Fibroblast of the aortic adventitia (primary cell): ENCODE measurements at places on chromosomes 5 and 9. TPM values are rescaled to one million over a fixed set of nuclear protein-coding genes. Genes with fewer than 3 reads are reported as not detected.

DNA sequence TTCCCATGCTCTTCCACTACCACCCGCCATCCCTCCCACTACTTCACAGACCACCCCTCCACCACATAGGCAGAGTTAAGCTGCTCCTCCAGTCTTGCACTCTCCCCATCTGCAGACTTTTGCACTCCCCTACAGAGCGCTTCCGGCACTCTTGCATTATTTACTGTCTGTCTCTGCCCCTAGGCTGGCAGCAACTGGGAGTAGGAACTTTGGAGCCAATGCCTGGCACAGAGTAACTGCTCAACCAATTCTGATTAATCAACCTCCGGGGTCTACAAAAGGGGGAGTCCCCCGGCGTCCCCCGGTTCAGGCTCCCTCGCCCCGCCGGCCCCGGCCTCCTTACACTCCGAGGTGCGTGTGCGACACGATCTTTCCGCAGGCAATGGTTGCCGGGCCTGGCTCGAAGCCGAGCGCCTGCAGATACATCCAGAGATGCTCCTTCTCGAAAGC is 498 bp downstream of the HAUS6 start:
- DNase-seq = no peak

The FAM221B gene
- total RNA-seq = not detected in 2 replicates

GRCh38 chr5:109511980-109512734 is 102.4 kb upstream of the PJA2 start:
- no peak for DNase-seq

DNA sequence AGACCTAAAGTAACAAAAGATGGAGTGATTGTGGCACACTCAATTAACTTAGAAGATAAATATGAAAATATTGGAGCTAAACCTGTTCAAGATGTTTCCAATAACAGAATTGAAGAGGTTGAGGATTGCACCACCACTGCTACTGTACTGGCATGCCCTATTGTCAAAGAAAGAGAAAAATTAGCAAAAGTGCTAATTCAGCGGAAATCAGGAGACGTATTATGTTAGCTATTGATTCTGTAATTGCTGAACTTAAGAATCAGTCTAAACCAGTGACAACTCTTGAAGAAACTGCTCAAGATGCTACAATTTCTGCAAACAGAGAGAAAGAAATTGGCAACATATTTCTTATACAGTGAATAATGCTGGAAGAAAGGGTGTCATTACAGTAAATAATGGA is 754.4 kb downstream of the CDH18 start:
- no peak for DNase-seq

DNA sequence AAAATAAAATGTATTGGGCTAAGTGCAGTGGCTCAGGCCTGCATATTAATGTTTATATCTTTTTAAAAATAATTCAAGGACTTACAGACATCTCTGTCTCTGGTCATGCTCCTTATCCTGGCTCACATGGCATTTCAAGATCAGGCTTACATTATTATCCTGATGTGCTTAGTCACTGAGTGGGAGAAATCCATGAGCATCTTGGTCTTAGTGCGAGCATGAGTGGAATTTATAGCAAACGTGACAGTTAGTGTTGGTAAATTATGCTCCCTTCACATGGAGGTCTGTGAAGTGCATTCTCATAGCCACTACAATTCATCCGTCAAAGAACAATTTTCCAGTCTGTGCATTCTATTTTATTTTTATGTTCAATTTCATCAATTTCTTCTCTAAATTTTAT is 237.8 kb upstream of the EDIL3 start:
- DNase-seq = no peak

GRCh38 chr5:87729781-87730180 is 317.1 kb upstream of the CCNH start:
- DNase-seq = no peak

DNA sequence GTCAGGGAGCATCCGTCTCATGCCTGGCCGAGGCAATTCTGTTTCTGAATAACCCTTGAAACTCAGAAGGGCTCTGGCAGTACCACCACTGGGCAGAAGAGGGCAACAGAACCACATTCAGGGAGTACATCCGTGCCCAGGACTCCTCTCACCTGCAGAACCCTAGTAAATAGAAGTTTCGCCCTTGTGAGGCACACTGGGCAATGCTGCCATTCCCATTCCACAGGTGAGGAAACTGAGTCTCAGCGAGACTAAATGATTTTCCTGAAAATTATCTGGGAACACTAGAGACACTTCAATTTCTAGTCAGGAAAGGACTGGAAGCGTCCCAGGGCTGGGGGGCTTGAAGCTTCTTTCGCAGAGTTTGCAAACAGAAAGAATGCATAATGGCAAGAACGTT is 74.7 kb downstream of the FGF1 start:
- peak; percentile 79 for DNase-seq

- DNase-seq = peak; percentile 96
These were observed 157.8 kb downstream of the RGS3 start for GRCh38 chr9:113621309-113621791.

GRCh38 chr5:135032999-135033861 is 798 bp downstream of the PITX1 start:
- peak; percentile 47 for DNase-seq
